ENCODE measurements at places on chromosomes 12 and 14.

DNA sequence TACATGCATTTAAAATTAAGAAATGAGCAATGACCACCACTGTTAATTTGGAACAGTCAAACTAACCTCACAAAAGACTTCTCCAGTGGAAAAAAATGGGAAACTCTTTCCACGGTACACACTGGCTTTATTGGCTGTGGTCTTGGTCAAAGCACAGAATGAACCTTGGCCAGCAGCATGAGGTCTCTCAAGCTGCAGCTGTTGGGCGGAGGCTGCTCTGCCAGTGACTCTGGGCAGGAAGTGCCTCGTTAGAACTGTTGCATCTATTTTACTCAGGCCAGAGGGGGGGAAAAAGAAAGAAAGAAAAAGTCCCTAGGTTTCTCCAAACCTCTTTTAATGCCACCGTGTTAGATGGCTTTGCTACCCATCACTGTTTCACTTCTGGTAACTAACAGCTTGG is 279.8 kb upstream of the DIO2 start:
- DNase-seq: no peak

DNA sequence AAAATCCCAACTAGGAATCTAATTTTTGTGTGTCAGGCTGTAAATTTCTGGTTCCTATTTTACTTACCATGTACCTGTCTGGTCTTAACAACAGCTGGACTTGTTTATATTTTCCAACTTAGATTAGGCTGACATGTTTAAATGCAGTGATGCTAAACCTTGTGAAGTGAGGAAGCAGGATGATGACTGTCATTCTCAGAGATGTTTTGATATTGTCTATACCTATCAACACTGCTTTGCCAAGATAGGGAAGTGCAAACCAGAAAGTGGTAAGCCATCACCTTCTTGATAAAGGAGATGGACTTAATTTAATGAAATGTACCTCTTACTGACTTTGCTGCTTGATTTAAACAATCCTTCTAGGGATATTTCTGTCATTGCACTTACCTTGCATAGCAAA is 2.1 kb downstream of the BICD1 start:
- no peak for DNase-seq

GRCh38 chr14:22781301-22781991 is 15.0 kb downstream of the OXA1L start:
- no peak for DNase-seq

DNA sequence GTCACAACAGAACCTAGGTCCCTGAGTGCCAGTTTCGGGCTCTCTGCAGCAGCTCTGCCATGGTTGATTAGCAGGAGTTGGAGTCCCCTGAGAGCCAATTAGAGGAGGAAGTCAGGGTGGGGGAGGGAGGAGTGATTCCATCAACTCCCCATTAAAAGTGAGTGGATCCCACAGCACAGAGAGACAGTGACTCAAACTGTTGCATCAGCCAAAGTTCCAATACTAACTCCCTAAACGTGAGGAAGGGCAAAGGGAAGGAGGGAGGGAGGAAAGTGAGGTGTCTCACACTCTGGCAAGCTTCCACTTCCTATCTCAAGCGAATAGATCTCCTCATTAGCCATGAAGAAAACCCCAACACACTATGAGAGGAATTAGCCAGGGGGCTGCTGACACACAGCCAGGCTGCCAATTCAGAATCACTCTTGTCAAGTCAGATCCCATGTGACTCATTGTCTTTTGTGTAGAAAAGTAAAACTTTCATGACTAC is 23.6 kb downstream of the OR11H4 start:
- no peak for DNase-seq

GRCh38 chr14:53963320-53964227 is 6.9 kb upstream of the BMP4 start:
- DNase-seq: no peak

DNA sequence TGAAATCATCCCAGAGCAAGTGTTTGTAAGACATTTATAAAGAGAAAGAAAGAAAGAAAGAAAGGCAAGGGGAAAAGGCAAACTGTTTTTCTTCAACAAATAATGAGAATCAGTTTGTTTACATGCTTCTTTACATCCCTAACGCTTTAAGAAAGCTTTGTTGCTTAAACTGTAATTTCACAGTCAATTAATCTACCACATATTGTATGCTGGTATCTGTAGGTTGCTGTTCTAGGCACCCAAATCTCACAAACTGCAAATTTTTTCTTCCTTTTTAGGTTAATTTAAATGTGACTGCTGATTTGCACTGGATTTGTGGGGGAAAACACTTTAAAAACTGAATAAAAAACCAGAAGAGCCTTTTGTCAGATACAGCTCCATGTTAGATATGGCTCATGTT is 384.2 kb downstream of the ATP23 start:
- no peak for DNase-seq

GRCh38 chr12:91492648-91493047 is 310.0 kb upstream of the DCN start:
- DNase-seq: no peak

GRCh38 chr14:85577543-85578114 is 47.7 kb downstream of the FLRT2 start:
- DNase-seq: no peak

GRCh38 chr12:114411071-114411837 is 5.3 kb upstream of the TBX5 start:
- no peak for DNase-seq

- no peak for DNase-seq
Observed at GRCh38 chr12:130559806-130560205, 156.3 kb downstream of the RIMBP2 start.

GRCh38 chr12:62468397-62468796 is 1.8 kb downstream of the MON2 start:
- no peak for DNase-seq

GRCh38 chr14:43877351-43877960 is 629.6 kb downstream of the FSCB start:
- DNase-seq: no peak

- DNase-seq: no peak
Observed at GRCh38 chr12:118145113-118145797, 9.3 kb downstream of the PEBP1 start.

- no peak for DNase-seq
Observed at GRCh38 chr12:89884952-89885351, 176.3 kb upstream of the ATP2B1 start.

DNA sequence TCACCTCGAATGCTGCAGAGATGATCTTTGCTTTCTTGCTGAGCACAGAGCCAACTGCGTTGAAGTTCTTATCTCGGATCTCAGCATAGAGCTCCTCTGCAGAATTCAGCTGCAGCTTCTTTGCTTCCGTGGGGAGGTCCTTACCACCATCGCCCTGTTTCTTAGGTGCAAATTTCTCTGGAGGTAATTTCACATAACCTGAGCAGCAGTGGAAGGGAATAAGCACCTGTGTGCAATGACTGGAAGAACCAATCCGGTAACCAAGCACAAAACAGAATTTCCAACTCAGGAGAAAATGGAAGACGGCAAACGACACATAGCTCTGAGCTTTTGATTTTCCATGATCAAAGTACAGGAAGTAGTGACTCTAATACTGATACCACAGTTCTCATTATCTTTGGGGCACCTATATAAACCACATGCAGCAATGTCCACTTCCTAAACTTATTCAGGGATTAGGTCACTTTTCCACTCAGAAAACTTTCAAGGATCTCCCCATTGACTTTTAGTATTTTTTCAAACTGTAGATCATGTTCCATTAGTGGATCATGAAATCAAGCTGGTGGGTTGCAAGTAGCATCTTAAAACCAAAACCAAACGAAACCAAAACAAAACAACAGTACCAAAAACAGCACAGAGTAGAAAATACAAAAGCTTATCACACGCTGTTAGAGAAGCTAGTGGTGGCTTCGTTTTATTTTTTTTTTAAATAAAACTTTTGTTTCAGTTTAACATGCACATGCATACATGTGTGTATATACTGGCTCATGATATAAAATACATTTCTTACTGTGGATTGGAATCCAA is 18.9 kb upstream of the DIABLO start:
- no peak for DNase-seq

DNA sequence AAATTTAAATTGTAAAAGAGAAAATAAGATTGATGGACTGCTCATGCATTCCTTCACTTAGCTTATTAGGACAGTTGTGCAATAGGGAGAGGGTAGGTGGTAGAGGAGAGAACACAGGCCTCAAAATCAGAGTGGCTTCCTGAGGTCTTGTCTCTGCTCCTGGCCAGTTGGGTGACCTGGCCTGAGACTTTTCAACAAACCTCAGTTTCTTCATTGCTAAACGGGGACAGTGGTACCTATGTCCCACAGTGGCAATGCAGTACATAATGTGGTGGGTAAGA is 2.6 kb downstream of the MAP3K12 start:
- no peak for DNase-seq

DNA sequence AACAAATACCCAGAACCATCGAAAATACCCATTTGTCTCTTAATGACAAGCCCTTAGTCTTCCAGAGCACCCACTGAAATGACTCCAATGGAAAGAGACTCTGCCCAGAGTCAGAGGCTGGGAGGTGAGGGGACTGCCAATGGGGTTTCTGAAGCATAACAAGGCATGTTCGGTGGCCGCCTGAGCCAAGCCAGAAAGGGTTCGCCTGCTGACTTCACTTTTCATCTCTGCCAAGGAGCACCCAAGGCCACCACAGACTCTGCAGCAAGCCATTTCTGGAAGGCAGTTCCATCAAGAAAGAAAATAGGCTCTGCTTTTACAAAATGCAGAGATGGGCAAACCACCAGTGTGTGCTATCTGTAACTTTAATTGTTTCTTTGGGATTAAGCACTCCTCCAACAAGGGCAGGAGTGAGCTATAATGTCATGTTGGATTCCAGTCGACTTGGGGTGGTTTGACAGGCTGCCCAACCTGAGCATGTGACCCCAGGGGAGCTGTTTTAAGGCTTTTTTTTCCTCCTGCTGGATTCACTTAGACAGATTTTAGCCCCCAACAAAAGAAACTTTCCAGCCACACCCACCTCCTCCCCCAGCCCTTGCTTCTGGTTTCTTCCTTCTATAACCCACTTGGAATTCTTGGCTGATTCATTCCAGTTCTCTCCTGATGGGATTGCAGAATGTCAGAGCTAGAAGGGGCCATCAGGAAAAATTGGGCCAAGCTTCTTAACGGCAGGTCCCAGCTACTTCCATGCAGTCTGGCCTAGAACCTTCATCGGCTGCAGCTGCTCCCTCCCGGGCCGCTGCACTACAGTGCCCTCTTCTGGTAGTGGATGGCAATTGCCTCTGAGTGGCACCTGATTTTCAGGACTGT is 24.1 kb downstream of the CKAP4 start:
- no peak for DNase-seq

DNA sequence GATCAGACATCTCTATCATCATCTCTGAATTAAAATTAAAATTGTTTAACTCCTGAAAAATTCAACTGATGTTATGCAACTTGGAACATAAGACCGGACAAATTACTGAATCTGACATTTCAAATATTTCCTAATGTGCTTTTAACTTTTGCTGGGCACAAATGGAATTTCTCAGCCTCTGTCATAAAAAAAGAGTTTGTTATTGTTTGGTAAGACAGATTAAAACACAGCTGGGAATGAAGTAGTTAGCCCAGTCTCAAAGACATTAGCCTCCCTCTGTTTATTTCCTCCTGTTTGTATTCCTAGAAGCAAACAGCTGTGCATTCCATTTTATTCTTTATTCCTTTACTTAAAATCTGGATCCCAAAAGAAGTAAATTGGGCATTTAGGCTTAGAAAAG is 29.4 kb downstream of the PLEKHA5 start:
- DNase-seq: no peak

DNA sequence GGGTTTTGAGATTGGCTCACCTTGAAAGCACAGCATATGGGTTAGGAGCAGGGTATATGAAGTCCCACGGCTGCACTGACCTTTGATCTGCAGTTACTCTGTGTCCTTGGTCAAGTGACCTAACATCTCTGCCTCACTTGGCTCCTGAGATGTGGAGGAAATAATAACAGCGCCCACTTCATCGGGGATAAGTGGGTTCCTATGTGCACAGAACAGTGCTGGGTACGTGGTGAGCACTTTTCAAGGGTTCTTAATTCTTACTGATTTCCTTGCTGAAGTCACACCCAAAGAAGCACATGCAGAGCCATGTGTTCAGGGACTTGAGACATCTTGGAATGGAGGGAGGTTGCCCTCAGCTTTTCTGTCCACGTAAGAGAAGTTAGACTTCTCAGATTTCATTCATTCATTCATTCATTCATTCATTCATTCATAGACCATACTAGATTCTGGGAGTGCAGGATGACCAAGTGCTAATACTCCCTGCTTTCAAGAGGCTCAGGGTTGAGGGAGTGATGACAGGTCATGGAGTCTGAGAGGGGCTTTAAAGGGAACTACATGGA is 39.4 kb downstream of the ADGRD1 start:
- no peak for DNase-seq

- DNase-seq: no peak
Observed at GRCh38 chr14:31405599-31406232, 14.6 kb downstream of the HEATR5A start.

GRCh38 chr14:99883866-99884650 is 90.8 kb downstream of the EML1 start:
- no peak for DNase-seq

GRCh38 chr14:105028251-105028927 is 7.5 kb upstream of the CDCA4 start:
- no peak for DNase-seq

GRCh38 chr12:68850390-68850789 is 42.4 kb downstream of the MDM2 start:
- DNase-seq: no peak

GRCh38 chr12:54604436-54604835 is 16.0 kb upstream of the PPP1R1A start:
- no peak for DNase-seq

GRCh38 chr12:15481846-15482245 is 159.5 kb downstream of the PTPRO start:
- DNase-seq: no peak

DNA sequence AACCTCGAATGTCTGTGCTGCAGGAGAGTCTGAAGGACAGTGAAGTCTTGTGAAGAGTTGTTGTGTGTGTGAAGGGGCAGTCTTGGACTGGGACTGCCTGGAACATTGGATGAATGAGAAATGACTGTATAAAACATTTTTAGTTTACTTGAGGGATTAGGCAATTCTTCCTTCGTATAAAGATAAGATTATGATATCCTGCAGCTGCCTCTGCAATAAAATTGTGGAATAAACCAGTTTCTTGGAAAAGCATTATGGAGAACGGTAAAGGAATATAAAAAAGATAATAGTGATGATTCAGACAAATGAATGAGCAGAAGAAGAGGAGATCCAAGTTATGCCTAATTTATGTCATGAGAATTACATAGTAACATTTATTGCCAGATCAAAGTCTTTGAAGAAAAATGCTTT is 30.9 kb upstream of the LUM start:
- no peak for DNase-seq

- DNase-seq: peak; percentile 54
Observed at GRCh38 chr12:51951199-51951842, at the start of gene ACVR1B. Gene ACVR1B, plus strand, starts transcription at chr12:51951699. Its CDS starts 45 bp downstream, at chr12:51951744.

DNA sequence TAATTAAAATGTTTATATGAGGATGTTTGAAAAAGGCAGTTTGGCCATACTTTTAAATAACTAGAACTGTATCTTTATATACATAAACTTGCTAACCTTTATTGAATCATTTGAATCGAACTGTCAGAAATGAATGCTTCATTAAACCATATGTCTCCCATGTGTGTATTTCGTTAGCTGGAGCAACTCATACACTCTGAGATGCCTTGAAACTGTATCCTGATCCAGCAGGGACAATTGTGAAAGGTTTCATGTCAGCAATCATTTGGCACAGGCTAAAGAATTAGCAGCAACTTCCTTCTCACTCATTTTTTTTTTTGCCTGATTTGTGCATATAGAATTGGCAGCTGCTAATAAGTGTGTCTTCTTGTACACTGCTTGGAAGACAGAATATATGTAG is 109.9 kb downstream of the NAV3 start:
- no peak for DNase-seq

- no peak for DNase-seq
Observed at GRCh38 chr14:94349276-94349675, 26.1 kb upstream of the SERPINA6 start.

GRCh38 chr12:50625029-50625925 is 120.5 kb downstream of the DIP2B start:
- no peak for DNase-seq
